ENCODE measurements at places on chromosomes 5 and 9.

DNA sequence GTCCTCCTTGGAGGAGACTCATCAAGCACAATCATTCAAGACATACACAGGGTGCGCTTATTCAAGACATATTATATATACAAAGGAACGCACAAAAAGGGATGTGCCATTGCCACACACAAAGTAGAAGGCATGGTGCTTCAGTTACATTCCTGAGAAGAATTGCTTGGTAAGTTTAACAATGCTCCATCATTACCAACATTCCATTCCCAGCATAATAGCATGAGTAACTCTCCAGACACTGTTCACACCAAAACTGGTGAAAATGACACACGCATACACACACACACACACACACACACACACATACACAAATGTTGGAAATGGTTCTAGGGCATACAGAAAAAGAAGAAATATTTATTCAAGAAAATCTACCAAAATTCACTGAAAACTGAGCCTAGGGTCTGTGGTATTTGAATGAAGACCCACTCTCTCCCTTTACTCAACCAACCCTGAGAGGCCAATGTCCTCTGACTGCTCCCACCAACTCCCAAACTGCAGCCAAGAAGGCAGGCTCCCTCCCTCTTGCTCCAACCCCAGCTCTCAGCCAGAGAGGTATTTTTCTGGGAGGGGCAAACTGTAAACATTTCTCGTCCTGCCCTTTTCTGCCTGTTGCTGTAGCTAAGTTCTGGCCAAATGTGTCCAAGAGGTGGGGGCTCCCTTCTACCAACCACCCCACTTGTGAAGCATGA, 19.9 kb downstream of the UGT3A1 start:
- no peak for DNase-seq

DNA sequence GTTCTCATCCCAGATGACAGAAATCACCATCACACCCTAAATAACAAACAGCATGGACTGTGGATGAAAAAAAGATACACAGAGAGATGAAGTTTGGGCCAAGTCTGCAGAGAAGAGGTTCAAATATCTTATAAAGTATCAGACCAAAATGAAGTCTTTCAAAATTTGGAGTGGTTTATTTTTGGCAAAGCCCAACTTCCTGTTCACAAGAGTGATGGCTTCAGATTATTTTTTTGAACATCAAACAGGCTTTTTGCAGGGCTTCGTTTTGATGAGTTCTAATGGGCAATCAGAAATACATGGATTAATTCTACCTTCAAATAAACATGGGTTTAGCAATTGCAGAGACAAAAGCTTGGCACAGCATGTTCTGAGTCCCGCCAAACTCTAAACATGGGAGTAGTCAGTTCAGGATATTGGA, 378.2 kb upstream of the RPS23 start:
- no peak for DNase-seq

- DNase-seq: no peak
These were observed 49.7 kb downstream of the OLFM1 start for GRCh38 chr9:135136991-135137832.

GRCh38 chr5:14968796-14969195, 97.2 kb upstream of the ANKH start:
- DNase-seq: no peak

DNA sequence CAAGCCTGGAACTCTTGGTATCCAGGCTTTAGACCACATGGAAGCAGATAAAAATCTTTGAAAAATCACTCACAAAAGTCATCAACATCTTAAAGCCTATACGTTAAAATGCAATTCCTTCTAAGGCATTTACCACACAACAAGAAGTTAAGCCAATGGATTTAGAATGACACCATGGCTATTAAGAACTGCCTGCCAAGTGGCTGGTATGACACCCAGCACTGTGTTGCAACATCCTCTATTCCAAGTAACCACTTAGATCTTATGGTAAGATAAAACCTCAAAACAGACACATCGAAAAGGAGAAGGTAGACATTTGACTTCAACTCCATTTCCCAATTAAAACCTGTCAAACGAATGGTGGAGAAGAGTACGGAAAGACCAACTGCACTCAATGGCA, 344.2 kb upstream of the SLC30A5 start:
- no peak for DNase-seq

GRCh38 chr9:72467766-72468738, 53.4 kb upstream of the TMC1 start:
- DNase-seq: no peak

Measured in stimulated activated CD4-positive, alpha-beta T cell treated with anti-CD3 and anti-CD28 coated beads, TNF-alpha, amount 100 ng/mL, for 1 hour (primary cell).